ENCODE measurements at places on chromosomes 6 and 20.

GRCh38 chr20:37090407-37090806 is 5.4 kb downstream of the RBL1 start:
- DNase-seq = no peak

- no peak for DNase-seq
Measured at GRCh38 chr6:227074-227782, 65.1 kb upstream of the DUSP22 start.

DNA sequence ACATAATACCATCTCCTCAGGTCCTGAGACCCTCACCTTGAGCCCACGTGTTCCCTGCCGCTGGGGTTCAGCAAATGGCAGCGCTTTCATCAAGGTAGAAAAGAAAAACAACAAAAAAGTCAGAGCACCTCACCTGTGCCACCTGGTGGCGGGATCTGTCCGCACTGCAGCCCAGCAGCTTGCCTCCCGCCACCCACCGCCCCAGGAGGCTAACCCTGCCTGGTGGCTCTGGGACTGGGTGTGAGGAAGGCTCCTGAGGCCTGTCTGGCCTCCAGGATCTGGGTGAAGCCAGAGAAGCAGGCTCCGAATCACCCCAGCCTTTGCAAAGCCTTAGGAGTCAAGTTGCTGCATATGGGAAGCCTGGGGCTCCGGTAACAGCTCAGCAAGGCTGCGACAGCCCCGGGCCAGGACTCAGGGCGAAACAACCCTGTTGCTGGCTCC is 270.8 kb downstream of the BMP7 start:
- no peak for DNase-seq

GRCh38 chr6:118589186-118589585 is 41.1 kb downstream of the PLN start:
- DNase-seq = no peak

DNA sequence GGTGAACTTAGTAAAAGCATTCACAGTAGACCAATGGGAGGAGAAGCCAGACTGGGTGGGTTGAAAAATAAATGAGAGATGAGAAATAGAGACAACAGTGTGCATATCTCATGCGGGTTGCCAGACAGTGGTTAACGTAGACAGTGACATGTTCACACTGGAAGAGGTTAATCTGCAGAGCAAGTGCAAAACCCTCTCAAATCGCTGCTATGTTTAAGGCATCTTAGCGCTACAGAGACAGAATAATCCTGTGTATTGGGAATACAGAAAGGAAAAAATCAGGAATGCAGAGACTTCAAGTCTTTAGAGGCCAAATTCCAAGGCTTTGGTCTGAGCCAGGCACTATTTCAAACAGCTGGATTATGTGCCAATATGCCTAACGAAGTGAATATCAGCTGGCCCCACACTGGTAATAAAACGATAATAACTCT is 107.1 kb downstream of the TSHZ2 start:
- no peak for DNase-seq
